Anterior cingulate cortex (tissue), 58 donors: ENCODE measurements at places on chromosomes 1 and 21.

DNA sequence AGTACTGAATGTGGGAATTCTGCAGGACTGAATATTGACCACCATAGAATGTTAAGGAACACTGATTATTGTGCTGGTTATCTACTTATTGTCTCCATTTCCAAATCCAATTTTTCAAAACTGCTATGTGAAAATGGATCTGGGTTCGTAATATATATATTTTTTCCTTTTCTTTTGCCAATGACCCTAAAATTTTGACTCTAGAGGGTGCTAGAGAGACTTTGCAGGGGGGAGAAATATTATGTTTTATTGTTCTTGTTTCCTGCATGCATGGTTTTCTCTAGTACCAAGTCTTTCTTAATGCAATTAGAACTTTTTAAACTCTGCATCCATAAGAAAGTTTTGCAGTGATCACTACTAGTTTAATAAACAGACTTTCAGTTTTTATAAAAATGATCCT lies 1256.9 kb downstream of the BRINP3 start:
- no peak for DNase-seq

DNA sequence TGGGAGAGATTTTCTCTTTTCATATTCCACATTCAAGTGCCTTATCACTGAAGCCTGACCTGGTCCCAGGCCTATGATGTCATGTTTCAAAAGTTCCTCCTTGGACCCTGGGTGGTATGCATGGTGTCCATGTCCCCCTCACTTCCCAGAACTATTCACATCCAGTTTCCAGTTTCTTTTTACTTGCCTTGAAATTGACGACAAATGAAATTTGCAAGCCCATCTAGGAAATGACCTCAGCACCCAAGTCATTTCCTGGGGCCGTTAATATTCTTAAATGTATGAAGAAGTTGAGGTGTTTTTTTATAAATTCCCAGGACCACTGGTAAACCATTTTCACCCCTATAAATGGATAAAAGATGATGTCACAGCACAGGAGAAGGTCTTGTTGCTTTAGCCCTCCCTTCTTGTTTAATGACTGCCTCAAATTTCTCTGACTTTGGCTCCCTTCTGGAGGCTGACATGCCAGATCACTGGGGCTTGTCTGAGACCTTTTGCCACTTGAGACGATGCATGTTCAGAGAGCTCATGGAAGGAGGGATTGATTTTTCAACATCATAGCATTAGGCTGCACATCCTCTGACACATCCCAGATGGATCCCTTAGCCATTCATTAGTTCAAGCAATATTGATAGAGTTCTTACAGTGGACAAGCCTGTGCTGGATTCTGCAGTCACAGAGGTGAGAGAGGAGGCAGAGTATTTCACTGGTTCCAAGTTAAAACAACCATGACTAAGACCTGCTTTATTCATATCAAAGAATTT lies 221.3 kb downstream of the PLPP3 start:
- DNase-seq: no peak

- no peak for DNase-seq
Measured at GRCh38 chr1:48036710-48037355, 39.6 kb upstream of the TRABD2B start.

DNA sequence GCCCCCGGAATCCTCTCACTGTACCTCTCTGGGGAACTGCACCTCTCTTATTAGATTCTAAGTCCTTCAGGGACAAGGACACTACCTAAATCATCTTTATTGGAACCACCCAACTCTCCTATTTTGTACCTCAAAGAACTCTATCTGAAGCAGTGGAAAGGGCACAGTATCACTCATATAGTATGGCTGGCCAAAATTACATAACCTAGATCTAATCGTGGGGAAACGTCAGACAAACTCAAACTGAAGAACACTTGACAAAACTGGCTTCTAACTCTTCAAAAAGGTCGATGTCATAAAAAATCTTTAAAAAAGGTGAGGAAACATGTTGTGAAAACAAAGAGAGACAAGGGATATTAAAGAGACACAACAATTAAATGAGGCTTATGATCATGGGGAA lies 210.0 kb downstream of the SLC45A1 start:
- DNase-seq: no peak

- no peak for DNase-seq
Measured at GRCh38 chr1:13808729-13809131, 108.7 kb downstream of the PRDM2 start.

- DNase-seq: no peak
Measured at GRCh38 chr1:108533351-108534083, 26.4 kb upstream of the EEIG2 start.

DNA sequence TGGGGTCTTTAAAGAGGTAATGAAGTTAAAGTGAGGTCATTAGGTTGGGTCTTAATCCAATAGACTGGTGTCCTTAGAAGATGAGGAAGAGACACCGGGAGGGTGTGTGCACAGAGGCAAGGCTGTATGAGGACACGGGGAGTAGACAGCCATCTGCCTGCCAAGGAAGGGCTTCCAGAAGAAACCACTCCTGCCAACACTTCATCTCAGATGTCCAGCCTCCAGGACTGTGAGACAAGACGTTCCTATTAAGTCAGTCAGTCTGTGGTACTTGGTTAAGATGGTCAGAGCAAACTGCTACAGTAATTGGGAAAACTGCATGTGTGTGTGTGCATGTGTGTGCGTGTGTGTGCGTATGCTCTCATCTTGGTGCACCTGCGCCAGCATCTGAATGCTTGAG lies 77.1 kb downstream of the RYR2 start:
- DNase-seq: no peak

DNA sequence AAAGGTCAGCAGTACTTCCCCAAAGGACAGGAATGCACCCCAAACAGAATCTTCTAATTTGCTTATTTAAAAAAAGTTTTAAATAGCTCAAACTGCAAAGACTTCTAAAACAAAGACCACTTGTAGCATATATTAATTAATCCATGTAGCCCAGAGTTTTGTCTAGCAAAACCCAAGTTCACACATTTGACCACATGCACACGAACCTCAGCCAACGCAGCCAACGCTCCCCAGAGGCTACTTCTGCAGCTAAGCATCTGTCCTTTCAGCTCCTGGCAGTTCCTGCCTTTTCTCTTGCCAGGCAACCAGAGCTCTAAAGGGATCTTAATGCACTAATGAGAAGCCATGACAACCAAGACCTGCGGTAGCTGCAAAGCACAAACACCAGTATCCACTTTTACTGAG lies 89.6 kb downstream of the RERE start:
- peak; percentile 34 for DNase-seq

DNA sequence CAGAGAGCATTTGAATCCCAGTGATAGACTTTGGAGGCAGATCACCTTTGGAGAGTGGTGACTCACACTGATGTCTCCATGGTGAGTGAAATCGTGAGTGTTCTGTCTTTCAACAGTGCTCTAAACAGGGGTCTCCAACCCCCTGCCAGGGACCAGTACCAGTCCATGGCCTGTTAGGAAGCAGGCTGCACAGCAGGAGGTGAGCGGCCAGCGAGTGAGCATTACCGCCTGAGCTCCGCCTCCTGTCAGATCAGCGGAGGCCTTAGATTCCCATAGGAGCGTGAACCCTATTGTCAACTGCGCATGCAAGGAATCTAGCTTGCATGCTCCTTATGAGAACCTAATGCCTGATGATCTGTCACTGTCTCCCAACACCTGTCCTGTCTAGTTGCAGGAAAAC lies 61.8 kb upstream of the B3GALNT2 start:
- no peak for DNase-seq

GRCh38 chr1:47190857-47191256 lies 1.0 kb upstream of the PDZK1IP1 start:
- DNase-seq: no peak

DNA sequence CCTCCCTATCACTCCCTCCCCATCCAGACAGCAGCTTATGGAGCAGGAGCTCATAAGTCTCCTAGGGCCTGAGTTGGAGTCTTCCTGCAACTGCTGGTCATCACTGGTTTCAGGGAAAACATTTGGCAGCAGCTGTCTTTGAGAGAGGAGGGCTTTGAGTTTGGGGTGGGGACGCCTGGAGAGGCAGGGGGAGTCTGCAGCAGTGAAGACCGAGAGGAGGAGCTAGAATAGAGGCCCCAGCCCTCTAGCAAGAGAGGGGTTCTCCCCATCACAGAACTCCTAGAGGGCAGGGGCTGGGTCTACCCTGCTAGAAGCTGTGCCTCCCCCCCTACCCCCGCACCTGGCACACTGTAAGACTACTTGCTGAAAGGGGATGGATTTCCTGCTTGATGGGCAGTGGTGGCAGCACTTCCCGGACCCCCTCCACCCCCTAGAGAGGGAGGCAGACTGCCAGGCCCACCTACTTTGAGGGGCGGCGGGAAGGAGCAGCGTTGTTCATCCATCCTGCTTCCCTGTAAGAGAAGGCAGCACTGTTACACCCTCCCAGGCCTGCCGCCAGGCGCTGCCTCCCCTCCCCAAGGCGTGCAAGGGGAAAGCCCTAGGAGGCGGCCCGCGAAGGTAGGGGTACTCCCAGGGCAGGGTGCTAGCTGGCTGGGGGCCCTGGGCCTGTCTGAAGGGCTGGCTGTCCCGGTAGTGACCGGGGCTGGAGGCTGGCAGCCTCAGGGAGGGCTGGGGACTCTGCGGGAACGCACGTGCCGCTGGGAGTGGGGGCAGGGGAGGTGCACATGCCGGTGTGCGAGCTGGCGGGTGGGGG lies 50.4 kb downstream of the RAP1GAP start:
- no peak for DNase-seq

DNA sequence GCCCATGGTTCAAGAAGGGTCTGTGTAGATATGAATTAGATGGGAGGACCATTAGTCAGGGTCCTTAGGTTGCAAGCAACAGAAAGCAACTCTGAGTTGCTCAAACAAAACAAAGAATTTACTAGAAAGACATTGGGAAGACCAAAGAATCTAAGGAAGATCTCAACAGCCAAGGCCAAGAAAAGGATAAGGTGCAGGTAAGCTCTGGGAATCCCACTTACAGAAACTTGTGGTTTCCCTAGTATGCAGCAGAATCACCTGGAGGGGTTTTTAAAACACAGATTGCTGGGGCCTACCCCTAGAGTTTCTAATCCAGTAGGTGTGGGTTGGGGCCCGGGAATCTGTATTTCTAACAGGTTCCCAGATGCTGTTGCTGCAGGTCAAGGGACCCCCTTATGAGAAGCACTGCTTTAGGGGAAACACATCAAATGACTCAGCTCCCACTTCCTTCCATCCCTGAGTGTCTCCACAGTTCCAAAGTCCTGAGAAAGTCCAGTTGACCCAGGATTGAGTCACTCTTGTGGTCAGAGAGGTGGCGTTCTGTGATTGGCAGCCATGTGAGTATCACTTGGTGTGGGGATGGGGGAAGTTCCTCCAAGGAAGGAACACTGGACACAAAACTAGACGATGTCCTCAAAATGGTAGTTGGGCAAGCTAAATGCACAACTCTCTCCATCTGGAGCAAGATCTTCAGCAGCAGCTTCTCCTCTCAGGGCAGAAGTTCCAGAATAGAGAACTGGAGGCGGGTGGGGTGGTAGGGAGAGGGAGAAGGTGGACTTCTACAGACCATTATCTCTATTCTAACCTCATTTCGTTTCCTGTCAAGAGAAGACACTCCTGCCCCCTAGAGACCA lies 24.2 kb upstream of the EYA3 start:
- no peak for DNase-seq

GRCh38 chr1:173330149-173330951 lies 123.2 kb upstream of the TNFSF4 start:
- DNase-seq: no peak

DNA sequence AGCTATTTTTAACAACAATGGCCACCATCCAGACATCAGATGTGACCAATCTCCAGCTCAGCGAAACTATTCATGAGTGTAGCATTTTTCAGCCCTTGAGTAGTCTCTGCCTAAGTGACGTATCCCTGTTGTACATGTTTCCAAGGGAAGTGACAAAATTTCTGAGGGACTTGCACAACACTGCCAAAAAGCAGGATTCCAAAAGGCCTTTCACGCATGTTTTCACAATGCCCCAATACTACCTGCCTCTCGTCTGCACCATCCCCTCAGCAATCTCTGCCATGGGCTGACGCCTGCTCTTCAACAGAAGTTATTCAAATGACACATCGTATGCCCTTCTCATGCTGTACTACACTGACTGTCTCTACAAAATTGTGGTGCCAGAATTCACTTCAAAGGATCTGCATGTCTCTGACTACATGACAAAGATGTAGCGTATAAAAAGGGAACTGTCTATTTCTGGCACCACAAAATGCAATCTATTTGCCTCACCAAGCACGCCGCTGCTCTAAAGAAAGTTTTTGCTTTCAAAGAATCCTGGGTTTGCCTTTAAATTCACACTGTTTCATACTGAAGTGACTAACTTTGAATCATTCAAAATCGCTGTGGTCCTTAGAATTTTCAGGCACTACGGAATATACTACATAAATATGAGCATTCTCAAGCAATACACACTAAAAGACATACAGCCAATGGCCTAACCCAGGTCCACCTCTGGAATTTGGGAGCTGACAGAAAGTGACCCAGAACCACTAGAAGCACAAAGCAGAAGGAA lies 32.9 kb downstream of the JAK1 start:
- DNase-seq: peak; percentile 12

GRCh38 chr1:5297180-5297885 lies 642.9 kb downstream of the AJAP1 start:
- peak; percentile 40 for DNase-seq

- no peak for DNase-seq
Measured at GRCh38 chr1:89790592-89790991, 30.2 kb upstream of the LRRC8D start.

- no peak for DNase-seq
Measured at GRCh38 chr1:208653426-208653825, 409.2 kb upstream of the PLXNA2 start.
